Uterine smooth muscle cell (primary cell): ENCODE measurements at places on chromosomes 6 and 20. TPM values are rescaled to one million over a fixed set of nuclear protein-coding genes. Genes with fewer than 3 reads are reported as not detected.

Gene TGIF2
- total RNA-seq = 2.4 and 4.6 TPM in 2 replicates

Gene CLPSL2
- not detected in 2 replicates for total RNA-seq

Gene BAG2
- 26.5 and 41.1 TPM in 2 replicates for total RNA-seq

Gene ARFRP1
- total RNA-seq = 43.7 and 61.0 TPM in 2 replicates

Gene MAPK13
- 28.2 and 34.1 TPM in 2 replicates for total RNA-seq

Gene ACSS1
- 5.5 and 6.6 TPM in 2 replicates for total RNA-seq

Gene GFRA4
- total RNA-seq = not detected in 2 replicates

Gene IRF4
- under 0.01 TPM in 2 replicates for total RNA-seq

Gene COL20A1
- total RNA-seq = under 0.01 TPM in 1 of 2 replicates, not detected in the other

Gene BTBD9
- total RNA-seq = 18.6 and 20.1 TPM in 2 replicates
